ENCODE measurements at places on chromosomes 7 and 10.

DNA sequence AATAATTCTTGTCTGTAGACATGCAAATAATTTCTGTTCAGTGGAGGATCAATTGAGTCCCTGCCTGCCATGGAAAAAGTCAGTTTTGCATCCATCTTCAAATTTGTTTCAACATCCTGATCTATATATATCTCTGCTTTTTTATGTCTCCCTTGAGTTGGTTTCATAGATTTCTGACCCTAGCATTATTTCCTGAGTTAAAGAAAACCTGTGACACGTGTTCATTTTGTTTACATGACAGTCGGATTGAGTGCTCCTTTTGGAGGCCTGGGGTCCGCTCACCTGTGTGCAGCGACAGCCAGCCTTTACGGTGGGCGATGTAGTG is 674 bp downstream of the MRPS24 start:
- no peak for DNase-seq

GRCh38 chr7:24924375-24924774 is 55.6 kb downstream of the OSBPL3 start:
- no peak for DNase-seq

GRCh38 chr7:41122256-41122987 is 580.5 kb downstream of the INHBA start:
- no peak for DNase-seq

DNA sequence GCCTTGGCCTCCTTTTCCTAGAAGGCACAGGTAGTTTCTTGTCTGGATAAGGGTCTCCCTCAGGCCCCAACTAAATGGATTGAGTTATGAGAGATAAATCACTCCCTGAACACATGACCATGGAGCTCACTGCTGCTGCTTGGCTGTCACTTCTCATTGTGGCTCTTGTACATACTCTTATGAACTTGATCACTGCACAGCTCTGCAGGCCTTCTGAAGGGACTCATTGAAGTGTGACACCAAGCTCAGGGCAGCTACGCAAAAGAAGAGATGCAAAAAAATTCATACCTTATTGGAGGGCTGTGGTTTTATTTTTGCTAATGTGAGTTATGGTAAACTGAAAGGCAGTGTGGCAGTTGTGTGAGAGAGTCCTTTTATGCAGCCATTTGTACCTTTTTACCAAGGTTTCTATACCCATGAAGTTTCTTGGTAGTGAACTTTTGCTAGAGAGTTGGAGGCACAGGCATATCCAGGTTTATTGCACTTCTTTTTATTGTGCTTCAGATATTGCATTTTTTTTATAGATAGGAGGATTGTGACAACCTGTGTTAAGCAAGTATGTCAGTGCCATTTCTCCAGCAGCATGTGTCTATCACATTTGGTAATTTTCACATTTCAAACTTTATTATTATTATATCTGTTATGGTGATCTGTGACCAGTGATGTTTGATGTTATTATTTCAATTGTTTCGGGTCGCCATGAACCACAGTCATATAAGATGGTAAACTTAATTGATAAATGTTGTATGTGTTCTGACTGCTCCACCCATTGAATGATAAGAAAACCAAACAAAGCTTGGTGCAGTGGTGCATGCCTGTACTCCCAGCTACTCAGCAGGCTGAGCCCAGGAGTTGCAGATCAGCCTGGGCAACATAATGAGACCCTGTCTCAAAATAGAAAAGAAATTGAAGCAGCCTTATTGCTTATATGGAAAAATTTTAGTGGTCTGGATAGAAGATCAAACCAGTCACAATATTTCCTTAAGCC is 100.6 kb downstream of the LRRC4 start:
- no peak for DNase-seq

GRCh38 chr10:95196046-95196445 is 2.0 kb downstream of the ACSM6 start:
- DNase-seq: no peak

- no peak for DNase-seq
Measured at GRCh38 chr7:91352091-91352490, 87.9 kb downstream of the FZD1 start.

GRCh38 chr7:84144480-84144879 is 50.1 kb downstream of the SEMA3A start:
- DNase-seq: no peak

DNA sequence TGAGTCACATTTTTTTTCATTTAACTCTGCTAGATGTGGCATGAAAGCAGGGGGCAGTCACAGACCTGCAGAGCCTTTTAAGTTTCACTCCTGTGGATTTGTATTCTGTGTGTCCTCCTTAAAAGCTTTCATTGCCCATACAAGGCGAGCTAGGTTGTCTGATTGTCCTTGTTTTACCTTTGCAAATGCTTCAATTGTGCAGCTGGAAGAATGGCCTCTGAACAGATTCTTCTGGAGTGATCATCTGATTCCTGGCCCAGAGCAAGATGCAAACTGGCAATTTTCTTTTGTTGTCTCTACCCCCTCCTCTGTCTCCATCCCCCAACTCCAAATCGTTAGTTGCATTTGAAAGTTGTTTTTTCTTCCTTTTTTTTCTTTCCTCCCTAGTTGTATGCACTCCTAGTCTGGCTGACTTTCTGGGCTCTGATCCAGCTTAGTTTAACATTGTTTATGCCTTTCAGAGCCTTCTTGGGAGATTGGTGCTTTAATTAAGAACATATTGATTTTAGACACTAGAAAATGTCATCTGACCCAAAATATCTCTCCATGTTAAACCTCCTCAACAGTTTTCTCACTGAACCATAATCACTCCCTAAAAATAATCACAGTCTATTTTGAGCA is 150.2 kb downstream of the REEP3 start:
- no peak for DNase-seq

- DNase-seq: no peak
Measured at GRCh38 chr7:50828801-50829200, 46.1 kb upstream of the GRB10 start.

- DNase-seq: no peak
Measured at GRCh38 chr7:30175636-30176147, 40.9 kb downstream of the MTURN start.

Measured in cerebellar cortex (tissue), 1 donor.